ENCODE measurements at places on chromosomes 2 and 18.

GRCh38 chr2:202671317-202672035 lies 36.7 kb downstream of the FAM117B start:
- no peak for DNase-seq

DNA sequence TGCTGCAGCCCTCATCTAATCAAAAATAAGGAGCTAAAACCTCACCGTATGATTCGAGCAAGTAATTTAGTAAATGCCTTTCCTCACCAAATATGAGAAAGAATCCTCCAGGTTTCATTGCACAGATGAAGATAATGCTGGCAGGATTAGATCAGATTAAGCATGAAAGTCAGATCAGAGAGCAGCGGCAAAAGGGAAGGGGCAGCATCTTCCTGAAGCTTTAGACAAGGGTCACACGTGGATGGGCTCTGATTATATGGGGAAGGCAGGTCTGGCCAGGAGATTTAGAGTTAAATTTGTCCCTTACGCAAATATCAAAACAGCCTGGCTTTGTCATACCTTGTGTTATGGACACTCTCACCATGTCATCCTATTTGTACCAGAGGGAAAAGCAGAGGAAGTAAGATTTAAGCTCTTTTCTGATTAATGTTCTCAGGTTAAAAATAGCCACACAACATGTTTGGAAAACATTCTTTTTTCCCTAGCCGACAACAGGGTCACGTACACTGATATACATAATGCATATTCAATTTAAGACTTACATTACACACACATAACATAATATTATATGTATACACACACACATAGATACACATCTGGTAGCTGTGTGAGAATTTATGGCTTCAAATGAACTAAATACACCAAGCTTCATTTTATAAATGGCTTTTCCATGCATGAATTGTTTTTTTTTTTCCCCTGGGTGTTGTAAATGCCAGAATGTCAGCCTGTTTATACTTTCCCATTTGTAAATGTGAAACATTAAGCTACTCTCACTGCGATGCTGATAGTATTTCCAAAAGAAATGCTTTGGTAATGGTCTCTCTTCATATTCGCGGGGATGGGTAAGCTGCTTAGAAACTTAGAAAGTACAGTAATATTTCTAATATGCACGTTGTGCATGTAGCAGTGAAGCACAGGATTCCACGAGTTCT lies 196.3 kb upstream of the SIX3 start:
- DNase-seq = no peak

- DNase-seq = no peak
Measured at GRCh38 chr2:126913881-126914615, 15.4 kb downstream of the TEX51 start.

DNA sequence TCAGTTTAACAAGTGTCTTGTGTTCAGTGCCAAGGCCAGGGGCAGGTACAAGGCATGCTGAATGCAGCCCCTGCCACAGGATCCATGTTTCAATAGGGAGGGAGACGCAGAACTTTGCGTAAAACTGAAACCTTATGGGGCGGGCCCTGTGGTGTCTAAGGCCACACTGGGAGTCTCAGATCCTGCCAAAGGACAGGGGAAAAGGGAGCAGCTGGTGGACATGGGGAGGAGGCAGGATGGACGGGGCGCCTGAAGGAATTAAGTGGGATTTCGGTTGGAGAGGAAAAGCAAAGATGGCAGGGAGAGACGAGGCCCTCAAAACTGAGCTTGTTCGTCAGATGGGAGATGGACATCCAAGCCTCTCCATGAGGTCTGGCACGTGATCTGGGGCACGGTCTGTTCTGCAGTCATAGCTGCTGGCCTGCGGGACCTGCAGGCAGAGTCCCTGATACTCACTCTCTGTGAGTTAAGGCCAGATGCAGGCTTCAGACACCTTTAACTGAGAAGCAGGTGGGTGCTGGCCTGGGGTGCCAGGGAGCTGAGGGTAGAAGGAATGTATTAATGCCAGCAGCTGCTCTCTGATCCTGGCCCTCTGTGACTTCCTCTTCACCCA lies 48.8 kb downstream of the TCF7L1 start:
- DNase-seq = no peak

All from HTR-8/SVneo (cell line).